Right atrium auricular region (tissue), 2 donors: ENCODE measurements at places on chromosomes 1 and 21. TPM values are rescaled to one million over a fixed set of nuclear protein-coding genes. Genes with fewer than 3 reads are reported as not detected.

The SLFNL1 gene
- total RNA-seq, result not detected

The SAMD11 gene
- 6.4 TPM for total RNA-seq

GRCh38 chr1:33275195-33275594, 18.9 kb downstream of the ZNF362 start:
- DNase-seq, result no peak

GRCh38 chr1:77282187-77282865, 507 bp downstream of the AK5 start:
- DNase-seq, result no peak

The MASP2 gene
- total RNA-seq, result not detected

GRCh38 chr1:53413175-53414001, 45.8 kb upstream of the DMRTB1 start:
- no peak for DNase-seq

The FCRL5 gene
- total RNA-seq, result 0.16 TPM
